ENCODE measurements at places on chromosomes 1 and 21.

- DNase-seq, result no peak
Observed at GRCh38 chr1:30409476-30410152, 313.8 kb downstream of the MATN1 start.

DNA sequence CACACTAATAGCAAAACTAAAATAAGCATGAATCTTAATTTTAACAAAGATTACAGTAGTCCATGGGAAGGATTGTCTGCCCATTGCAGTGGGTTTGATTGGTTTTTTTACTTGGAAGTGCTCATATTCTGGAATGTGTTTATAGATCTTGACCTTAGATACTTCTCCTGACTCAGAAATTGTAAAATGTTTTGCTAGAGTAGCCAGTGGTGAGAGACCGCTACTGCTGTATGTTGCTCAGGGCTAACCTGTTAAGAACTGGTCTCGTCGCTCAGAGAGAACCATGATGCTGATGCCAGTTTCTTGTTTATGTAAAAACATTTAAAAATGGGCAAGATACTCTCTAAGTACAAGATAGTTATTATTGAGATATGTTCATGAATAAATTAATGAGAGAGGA lies 99.9 kb downstream of the ROR1 start:
- DNase-seq, result no peak

- DNase-seq, result no peak
Observed at GRCh38 chr1:176531036-176531435, 68.1 kb downstream of the PAPPA2 start.

DNA sequence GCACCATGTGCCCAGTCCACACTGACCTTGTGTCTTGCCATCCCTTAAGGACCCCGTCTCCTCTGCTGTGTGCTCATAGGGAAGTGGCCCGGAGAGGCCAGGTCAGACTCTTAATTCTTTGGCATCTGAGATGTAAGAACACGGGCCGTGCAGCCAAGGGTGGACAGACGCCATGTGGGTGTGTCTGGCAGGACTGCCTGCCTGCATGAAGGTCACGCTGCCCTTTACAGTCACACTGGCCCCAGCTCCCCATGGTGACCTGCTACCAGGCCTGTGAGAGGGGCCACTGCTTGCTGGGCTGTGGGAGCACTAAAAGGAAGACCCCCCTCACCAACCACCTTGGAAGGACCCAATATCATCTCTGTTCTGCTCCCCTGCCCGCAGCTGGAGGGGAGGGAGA lies 17.7 kb downstream of the DHRS3 start:
- DNase-seq, result no peak

GRCh38 chr1:52413410-52413989 lies 9.1 kb downstream of the PRPF38A start:
- DNase-seq, result no peak

DNA sequence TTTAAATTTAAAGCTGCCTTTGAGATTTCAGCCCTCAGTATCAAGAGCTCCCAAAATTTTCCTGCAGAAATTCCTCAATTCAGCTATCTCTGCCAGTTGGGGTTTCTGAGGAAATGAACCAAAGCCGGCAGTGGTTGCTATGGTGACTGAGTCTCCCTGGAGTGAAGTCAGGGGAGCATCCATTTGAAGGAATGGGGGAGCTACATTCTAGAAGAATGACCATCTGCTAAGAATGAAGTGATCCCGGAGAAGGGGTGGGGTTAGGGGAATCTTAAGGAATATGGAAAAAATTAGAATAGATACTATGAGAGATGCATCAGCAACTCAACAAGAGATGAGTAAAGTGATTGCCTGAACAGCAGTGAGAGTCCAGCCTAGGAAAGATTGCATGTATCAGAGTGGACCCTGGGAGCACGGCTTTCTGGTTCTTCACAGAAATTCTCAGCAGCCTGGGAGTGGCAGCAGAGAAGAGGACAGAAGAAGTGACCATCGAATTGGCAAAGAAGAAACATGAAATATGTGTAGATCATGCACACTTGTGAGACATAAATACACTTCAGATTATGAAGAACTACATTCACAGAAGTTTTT lies 94.7 kb downstream of the CHD1L start:
- DNase-seq, result no peak

GRCh38 chr1:151763990-151764389 lies 694 bp upstream of the MRPL9 start:
- no peak for DNase-seq

GRCh38 chr1:53765657-53766056 lies 26.7 kb upstream of the GLIS1 start:
- DNase-seq, result no peak

GRCh38 chr21:15749861-15750159 lies 20.0 kb downstream of the USP25 start:
- DNase-seq, result no peak

GRCh38 chr1:4660917-4661594 lies 6.6 kb downstream of the AJAP1 start:
- DNase-seq, result no peak

GRCh38 chr1:178126741-178127185 lies 32.9 kb downstream of the RASAL2 start:
- no peak for DNase-seq

- DNase-seq, result no peak
Observed at GRCh38 chr1:160483505-160484185, 39.4 kb downstream of the SLAMF6 start.

GRCh38 chr1:27478098-27478497 lies 11.9 kb downstream of the WASF2 start:
- no peak for DNase-seq

DNA sequence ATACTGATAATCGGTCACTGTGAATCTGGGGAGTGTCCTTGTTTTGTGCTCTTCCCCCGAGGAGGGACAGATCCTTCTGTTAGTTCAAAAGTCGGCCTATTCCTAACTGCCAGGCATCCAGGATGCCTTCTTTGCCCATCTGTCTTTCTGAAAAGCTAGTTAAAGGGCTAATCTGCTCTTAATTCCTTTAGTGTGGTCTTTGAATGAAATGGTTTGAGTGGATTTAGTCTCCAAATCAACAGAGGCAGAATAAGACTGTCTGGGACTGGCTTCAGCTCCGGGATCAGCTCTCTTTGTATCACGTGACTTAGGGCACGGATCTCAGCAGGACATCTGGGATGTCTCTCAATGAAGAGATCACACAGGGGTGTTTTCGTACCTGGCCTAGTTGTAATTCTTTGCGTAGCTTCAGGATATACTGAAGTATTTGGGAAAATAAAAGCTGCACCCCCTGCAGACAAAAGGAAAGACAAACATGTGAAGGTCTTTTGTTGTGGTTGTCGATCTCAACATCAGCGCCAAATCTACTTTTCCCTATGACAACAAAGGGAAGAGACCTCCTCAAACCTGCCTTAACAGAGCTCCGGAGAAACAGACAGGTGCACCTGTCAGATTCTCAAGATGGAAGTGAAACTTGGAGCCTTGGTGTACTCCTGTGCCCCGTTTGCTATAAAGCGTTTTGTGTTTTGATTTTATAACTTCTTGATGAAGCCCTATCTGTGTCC lies 97.9 kb downstream of the ERG start:
- DNase-seq, result no peak

DNA sequence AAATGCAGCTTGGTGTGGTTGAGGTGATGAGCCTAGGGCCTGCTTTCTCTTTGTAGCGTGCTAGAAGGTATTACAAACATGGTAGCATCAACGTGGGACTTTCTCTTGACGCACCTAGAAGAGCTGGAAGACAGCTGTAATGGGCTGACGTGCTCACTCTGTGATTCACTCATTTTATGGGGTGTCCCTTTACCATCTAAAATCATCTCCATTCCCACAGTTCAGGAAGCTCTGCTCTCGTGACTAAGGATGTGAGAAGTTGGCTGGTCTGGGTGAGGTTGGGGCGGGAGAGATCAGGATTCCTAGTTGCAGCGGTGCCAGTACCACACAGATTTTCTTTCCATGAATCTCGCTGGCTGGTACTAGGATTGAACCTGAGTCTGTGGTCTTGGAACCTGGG lies 4.2 kb downstream of the HTR6 start:
- no peak for DNase-seq

DNA sequence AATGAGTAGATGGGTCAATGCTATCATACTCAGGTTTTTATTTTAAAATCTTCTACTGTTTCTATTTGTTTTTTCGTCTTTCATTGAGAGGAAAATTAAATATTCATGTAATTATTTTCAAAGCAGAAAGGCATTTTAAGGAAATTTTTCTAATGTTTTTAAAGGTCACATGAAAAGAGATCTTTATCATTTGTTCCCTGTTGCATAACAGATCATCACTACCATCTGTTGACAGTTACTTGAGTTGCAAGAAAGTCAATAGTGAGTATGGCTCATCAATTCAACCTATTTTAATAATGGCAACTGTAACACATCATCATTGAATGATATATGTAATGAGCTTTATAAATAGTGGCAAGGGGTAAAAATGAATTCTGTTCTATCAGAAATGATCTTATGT lies 369.7 kb downstream of the DPYD start:
- DNase-seq, result no peak

GRCh38 chr1:156487862-156488261 lies 12.7 kb downstream of the MEF2D start:
- DNase-seq, result no peak

DNA sequence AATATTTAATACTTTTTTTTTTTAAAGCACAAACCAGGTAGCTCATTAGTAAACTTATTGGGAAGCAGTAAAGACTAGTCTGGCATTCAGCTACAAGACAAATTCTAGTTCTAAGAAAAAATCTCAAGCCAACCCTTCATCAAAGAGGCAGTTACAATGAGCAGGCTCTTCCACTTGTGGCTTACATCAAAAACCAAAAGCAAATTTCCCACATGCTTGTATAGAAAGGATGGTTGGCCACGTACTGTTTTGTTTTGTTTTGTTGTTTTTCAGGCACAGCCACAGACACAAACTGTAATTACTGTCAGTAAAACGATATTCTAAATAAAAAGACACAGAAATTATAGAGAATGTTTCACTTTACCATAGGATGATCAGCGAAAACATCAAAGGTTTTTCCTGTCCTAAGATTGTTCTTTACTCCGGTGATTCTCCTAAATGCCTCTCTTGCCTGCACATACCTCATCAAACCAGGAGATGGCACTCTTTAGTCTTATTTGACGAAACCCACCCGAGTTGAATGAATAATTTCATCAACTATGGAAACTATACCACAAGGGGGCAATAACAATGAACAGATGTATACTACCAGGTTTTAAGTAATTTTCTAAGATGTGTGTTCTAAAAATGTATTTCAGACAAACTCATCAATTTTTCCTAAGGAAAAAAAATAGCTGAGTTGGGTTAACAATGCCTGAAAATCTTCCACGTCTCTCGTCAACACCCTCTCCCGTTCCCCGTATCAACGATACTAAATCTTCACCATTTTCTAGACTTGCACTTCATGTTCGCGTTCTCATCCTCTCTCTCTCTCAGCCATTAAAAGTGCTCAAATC lies 26.9 kb downstream of the RPL5 start:
- peak; percentile 77 for DNase-seq

GRCh38 chr1:160453443-160453842 lies 53.1 kb downstream of the VANGL2 start:
- no peak for DNase-seq

DNA sequence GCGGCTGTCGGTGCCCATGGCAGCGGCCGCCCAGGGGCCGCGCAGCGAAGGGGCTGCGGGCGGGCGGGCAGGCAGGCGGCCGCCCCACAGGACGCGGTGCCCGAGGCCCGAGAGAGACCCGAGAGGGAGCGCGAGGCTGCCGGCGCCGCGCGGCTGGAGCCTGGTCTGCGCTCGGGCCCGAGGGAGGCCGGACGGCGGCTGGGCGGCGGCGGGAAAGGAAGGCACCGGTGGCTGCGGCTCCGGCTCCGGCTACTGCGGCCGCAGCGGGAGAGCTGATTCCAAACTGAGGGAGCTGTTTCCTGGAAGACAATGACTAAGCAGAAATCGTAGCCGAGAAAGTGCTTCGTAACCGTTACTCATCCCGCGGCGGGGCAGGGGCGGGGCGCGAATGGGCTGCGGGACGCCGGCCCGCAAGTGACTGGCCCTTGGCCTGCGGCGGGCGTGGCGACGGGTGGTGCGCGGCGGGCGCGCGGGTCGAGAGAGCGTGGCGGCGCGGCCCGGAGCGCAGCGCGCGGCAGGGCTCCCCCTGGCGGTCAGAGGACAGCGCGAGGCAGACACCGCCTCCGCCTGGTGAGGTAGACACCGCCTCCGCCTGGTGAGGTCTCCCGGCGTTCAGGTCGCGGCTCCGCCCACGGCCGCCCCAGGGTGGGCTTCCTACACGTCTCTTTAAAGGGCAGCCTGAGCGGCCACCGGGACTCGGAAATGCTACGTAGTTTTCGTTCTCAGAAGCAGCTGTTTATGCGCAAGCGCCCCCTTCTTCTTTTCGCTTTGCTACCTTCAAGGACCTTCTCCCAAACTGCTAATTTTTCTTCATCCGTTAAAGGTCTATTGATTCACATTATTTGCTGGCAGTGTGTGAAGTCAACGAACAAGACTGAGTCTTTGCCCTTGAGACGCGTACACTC lies at the start of gene GCLM:
Gene GCLM, minus strand, starts transcription at position 285 of the 905 bp plus-strand sequence. Its CDS starts 267 bp downstream, at position 18.
- peak; percentile 93 for DNase-seq

DNA sequence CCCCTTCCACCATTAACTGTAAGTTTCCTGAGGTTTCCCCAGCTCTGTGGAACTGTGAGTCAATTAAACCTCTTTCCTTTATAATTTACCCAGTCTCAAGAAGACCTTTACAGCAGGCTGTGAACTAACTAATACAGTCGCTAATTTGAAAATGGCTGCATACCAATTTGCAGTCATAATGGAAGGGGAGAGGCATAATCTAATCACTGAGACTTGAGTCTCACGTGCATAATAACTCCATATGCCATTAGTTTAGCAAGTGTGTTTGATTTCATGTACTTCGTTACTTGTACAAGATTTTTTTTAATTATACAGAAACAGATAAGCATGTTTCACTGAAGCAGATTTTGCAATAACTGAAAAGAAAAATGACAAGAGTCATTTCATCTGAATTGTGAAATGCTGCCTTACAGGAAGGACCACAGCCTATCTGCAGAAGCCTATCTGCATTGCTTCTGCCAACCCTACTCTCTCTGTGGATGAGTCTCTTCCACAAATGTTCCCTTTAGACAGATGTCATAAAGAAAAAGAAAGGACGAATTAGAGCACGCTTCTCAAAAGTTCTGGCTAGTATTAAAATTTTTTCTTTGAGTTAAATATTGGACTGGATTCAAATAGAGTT lies 99.1 kb downstream of the PTGER3 start:
- no peak for DNase-seq

- peak; percentile 57 for DNase-seq
Observed at GRCh38 chr1:17375651-17376050, 3.7 kb downstream of the PADI6 start.

All from head of caudate nucleus (tissue), 42 donors.